ENCODE measurements at places on chromosomes 7 and 10.

DNA sequence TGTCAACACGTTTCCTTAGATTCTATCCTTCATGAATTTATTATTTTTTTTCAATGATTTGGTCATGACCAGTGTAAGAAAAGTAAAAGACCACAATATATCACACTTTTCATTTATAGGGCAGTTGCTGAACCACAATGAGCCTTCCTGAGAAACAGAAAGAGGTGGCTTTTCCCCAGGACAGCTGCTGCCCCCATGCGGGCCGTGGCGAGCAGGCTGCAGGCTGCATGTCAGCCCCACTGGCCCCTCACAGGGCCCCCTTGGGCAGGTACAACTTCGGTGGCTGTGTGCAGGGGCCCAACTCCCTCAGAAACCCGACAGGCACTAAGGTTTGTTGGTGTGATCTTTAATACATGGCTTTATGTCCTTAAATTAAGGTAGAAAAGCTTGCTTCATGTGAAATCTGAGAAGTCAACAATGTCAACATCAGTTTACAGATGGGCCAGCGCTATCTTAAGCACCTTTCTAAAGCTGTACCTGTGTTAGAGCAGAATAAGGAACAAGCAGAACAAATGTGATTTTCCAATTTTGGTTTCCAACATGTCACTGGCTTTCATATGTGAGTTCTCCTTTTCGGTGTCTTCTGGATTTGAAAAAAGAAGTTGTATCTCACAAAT lies 10.6 kb downstream of the BEND7 start:
- no peak for DNase-seq

DNA sequence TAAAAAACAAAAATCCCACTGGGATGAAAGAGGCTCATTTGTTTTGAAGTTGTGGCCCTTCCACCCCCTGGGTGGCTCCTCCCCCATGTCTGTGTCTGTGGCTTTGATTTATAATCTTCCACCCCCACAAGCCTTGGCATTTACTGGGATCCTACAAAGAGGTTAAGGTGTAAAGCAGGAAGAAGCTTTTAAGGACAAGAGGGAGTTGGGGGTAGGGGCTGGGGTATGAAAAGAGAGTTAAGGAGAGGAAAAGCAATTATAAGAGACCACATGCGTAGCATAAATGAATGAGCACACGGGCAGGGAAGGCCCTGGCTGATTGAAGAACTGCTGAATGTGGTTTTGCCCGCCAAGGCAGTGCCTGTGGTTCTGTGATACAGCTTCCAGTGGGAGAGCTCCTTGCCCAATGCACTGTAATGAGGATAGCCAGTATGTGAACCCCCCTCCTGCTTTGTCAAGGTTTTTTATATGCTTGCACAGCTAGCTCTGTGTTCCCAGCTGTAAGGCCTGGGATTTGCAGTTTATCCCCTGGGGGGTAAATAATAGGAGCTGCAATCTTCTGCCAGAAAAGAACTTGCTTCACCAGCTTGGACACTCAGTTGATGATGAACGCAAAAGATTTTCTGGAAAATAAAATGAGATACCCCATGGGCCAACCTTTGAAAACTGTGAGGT lies 34.7 kb upstream of the KMT2E start:
- DNase-seq = no peak

DNA sequence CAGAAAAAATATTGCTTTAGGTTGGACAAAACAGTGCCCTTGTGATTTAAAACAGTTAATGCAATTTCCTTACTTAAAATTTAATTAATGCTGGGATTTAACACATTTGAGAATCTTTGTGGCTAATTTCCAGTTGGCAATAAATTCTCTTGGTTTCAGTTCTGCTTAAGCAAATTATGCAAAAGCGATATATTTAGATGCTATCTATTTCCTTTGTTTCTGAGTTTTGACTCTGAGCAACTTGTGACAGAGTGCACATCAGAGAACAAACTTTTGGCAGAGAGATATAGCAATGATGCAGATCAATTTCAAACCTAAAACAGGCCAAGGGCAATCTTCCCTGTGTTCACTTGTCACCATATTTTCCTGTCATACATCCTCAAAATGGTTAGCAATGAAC lies 933.6 kb upstream of the ZWINT start:
- DNase-seq = no peak

DNA sequence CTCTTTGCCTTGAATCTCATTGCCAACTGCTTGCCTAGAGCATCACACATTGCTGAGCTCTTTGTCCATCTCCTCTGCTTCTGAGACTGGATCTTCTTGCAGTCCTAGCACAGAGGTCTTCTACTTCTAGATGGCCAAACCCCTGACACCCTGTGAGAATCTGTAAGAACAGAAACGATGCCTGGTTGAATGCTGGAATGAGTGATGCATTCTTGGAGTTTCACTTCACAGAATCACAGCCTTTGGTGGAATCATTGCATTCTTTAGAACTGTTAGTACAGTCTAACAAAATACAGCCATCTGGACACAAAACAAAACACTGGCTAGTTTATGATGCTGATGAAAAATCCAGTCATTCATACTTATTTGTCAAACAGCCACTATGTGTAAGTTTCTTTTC lies 141.7 kb upstream of the ITGB1 start:
- DNase-seq = no peak

DNA sequence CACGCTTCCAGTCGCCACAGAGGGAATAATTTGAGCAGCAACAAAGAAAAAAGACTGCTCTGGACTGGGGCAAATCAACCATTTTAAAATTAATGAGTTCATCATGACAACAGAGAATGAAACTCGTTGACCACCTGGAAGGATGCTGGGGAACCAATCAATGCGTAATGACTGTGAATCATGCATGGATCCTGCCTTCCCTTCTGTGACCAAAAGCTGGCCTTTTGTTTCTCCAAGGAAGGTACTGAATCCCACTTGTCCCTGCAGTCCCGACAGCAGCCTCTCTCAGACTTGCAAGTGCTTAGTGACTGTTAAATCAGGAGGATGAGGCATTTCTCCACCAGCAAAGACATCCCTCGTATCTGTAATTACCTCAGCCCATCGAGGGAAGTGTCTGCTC lies 68.0 kb upstream of the TNS3 start:
- no peak for DNase-seq

DNA sequence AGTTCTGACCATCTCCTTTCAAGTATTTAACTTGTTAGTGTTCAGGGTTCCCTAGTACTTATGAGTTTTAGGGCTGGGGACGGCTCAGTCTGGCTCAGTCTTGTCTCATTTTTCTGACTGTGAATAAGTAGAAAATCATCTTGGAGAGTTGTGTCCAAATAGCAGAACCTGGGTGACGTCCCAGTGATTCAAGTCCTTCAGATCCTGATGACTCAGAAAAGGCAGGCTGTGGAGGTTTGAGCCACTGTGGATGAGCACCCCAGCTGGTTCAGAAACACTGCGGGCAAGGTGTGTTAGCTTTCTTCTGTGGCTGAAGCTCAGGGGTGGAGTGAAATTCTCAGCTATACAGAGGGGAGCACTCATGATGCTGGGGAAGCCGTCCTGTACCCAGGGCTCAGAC lies 154.4 kb upstream of the NPY start:
- no peak for DNase-seq

DNA sequence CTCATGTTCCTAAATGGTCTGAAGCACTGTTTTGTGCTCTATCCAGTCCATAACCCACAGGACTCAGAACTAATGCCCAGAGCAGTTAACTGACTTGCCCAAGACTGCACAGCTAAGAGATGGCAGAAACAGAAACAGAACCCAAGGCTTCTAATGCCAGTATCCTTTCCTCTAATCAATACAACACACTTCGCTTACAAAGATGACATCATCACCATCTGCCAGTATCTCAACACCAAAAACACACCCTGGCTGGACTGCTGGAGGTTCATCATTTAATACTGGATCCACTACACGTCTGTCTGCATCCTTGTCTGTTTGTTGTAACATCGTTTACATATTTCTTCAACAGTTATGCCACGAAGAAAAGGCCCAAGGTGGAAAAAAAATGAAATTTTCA lies 165.3 kb downstream of the SFMBT2 start:
- DNase-seq = no peak

- no peak for DNase-seq
Observed at GRCh38 chr7:140624392-140625191, 16.0 kb downstream of the DENND2A start.

- no peak for DNase-seq
Observed at GRCh38 chr10:73950155-73950948, 39.4 kb downstream of the PLAU start.

GRCh38 chr7:35777121-35777520 lies 23.7 kb upstream of the SEPTIN7 start:
- no peak for DNase-seq

- DNase-seq = no peak
Observed at GRCh38 chr10:132807621-132808049, 21.7 kb upstream of the NKX6-2 start.

DNA sequence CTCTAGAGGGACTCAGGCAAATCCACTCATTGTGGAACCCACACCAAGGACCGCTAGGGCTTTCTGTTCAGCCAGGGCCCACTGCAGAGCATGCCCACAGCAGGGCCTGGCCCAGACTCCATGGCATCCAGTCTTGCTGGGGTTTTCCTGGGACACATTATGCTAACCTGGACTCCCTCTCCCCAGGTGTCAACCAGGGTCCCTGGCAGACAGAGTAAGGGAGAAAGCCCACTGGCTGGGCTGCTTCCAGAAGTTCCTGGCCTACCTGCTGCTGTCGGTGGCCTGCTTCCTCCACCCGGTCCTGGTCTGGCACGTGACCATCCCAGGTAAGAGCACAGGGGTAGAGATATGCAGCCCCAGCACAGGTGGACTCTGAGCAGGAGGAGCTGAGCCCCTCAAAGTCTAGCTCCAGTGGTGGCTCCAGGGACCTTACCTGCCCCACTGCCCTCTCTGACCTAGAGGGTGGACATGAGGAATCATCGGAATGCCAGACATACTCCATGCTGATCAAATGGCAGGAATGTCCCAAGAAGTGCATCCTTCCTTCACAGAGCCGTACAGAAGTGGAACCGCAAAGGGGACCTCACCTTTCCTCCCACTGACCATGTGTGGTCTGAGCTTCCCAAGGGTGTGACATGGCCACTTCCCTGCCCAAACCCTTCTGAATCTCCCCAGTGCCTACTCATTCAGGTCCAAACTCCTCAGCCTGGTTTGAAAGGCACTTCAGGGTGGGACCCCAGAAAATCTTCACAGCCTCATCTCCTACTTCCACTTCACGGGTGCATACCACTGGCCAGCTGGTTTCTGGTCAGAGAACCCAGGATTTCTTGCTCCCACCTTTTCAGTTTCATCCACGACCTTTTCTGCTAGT lies 22.5 kb downstream of the TMEM72 start:
- DNase-seq = no peak

- DNase-seq = no peak
Observed at GRCh38 chr10:119370972-119371703, 163.8 kb downstream of the GRK5 start.

DNA sequence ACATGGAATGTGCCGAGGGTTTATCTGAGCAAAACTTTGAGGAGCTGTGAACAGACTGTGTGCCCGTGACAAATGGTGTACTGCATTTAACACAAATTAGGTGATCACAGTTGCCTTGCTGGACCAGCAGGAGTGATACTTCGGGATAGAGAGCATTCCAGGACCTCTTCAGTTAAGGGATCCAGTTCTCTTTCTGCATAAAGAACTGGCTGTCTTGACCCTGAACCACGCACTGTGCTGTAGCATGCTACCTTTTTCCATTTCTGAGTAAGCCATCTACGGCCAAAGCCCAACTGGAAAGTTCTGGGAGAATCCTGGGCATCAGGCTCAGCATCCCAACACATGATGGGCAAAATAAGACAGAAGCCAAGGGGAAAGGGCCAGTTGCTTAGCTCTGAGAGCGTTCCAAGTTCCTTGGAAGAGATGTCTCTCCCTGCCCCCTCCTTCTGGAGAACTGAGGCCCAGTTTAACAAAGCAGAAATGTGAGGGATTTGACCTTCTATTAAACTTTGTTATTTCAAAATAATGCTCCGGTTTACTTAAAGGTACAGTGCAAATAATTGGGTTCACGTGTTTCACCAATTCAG lies 37.9 kb upstream of the ADD3 start:
- DNase-seq = no peak

DNA sequence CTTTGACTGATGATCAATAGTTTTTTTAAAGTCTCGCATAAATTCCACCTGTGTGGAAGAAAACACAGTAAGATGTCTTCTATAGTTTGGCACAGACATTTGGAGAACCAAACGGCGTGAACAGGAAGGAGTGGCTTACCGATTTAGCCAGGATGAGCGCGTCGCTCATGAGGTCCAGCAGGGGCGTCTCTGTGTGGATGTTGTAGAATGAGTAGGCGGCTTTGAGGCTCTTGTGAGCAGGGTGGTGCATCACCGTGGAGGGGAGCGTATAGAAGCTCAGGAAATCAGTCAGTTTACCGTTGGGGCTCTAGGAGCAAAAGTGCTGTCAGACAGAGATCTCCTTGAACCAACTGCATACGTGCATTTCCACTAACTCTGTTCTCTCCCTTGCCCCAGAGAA lies 15.5 kb downstream of the RPP38 start:
- no peak for DNase-seq

All from activated T-helper 2 cell treated with anti-CD3 and anti-CD28 coated beads, Interferon-gamma antibody, Interleukin-2, Interleukin-4, amounts not matched to agents 10 μg/mL and 5 μg/mL and 100 μg/mL, durations not matched to agents 14 hours and 24 hours and 36 hours (primary cell).